Endothelial cell of umbilical vein (primary cell): ENCODE measurements at places on chromosomes 7 and 10. TPM values are rescaled to one million over a fixed set of nuclear protein-coding genes. Genes with fewer than 3 reads are reported as not detected.

The TMEM270 gene
- not detected in 2 replicates for polyA plus RNA-seq

The TMEM213 gene
- not detected in 2 replicates for polyA plus RNA-seq

The LOXL4 gene
- 1.8 and 1.9 TPM in 2 replicates for polyA plus RNA-seq

The CCL24 gene
- not detected in 2 replicates for polyA plus RNA-seq

The CTBP2 gene
- 118 and 122 TPM in 2 replicates for polyA plus RNA-seq

The LRRC17 gene
- 27.1 and 33.7 TPM in 2 replicates for polyA plus RNA-seq

The ZNF212 gene
- polyA plus RNA-seq = 3.3 and 3.6 TPM in 2 replicates

The COL26A1 gene
- 0.03 TPM in 1 of 2 replicates, not detected in the other for polyA plus RNA-seq

The KCND2 gene
- not detected in 2 replicates for polyA plus RNA-seq

The PAPSS2 gene
- polyA plus RNA-seq = 20.2 and 27.9 TPM in 2 replicates

The TDRD1 gene
- not detected in 2 replicates for polyA plus RNA-seq

The PIP gene
- polyA plus RNA-seq = not detected in 2 replicates

The TMEM140 gene
- polyA plus RNA-seq = 17.9 and 21.9 TPM in 2 replicates

The SLC39A12 gene
- polyA plus RNA-seq = not detected in 2 replicates

The PALS2 gene
- polyA plus RNA-seq = 2.3 and 4.3 TPM in 2 replicates

The DOCK4 gene
- 37.5 and 47.4 TPM in 2 replicates for polyA plus RNA-seq

The NEBL gene
- polyA plus RNA-seq = 0.17 and 4.3 TPM in 2 replicates

The SFTPD gene
- polyA plus RNA-seq = not detected in 2 replicates

The MSMB gene
- not detected in 2 replicates for polyA plus RNA-seq

The CTNNA3 gene
- not detected in 2 replicates for polyA plus RNA-seq

The SMKR1 gene
- not detected in 2 replicates for polyA plus RNA-seq

The GRK5 gene
- polyA plus RNA-seq = 9.6 and 13.1 TPM in 2 replicates

The FBH1 gene
- polyA plus RNA-seq = 66.1 and 71.4 TPM in 2 replicates

The CDC14C gene
- not detected in 2 replicates for polyA plus RNA-seq

The RTKN2 gene
- polyA plus RNA-seq = 0.48 and 0.65 TPM in 2 replicates

The PGAM2 gene
- polyA plus RNA-seq = 0.11 and 0.19 TPM in 2 replicates

The STEAP2 gene
- polyA plus RNA-seq = 3.0 and 4.2 TPM in 2 replicates
